Activated CD8-positive, alpha-beta memory T cell treated with anti-CD3 and anti-CD28 coated beads for 1 hour (primary cell): ENCODE measurements at places on chromosomes 7 and 10.

DNA sequence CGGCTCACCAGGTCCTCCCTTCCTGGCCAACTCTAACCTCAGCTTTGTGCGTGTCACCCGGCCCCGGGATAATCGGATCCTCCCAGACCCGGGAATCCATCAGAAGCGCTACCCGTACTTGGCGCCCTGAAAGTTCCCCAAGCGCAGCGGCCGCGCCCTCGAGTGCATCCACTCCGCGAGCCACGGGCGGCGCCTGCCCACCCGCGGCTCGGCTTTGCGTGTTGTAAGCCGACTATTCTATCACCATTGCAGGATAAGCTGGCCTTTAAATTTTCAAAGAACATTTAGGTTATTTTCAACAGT is 35.7 kb upstream of the EBLN1 start:
- DNase-seq, result peak; percentile 18

DNA sequence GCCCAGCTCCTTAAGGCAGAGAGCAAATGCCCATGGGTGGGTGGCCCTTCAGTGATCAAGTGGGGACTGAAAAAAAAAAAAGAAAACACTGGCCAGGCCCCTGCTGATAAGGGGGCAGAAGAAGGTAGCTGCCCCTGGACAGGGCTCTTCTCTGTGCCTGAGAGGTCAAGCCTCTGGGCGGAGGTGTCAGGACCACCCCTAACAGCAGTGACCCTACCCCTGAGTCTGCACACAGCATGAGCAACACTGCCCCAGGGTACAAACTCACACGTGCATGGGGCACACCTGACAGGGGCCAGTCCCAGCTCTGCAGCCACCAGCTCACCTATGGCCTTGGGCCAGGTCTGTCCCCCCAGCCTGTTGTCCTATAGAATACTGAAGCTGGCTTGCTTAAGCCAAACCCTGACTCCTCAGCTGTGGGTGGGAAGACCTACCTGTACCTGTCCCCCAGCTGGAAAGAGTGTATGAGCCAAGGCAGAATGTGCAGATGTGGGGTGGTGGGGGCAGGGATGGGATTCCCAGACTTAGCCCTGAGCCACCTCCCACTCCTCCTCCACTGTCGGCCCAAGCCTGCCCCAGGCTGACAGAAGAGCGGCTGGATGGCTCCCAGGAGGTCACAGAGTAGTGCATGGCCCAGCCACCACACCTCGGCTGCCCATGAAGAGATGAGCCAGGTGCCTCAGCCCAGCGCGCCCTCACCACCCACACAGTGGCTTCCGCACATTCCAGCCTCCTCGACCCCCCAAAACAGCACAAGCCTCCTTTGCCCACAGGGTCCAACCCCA is 23.7 kb downstream of the KCNH2 start:
- DNase-seq, result no peak

DNA sequence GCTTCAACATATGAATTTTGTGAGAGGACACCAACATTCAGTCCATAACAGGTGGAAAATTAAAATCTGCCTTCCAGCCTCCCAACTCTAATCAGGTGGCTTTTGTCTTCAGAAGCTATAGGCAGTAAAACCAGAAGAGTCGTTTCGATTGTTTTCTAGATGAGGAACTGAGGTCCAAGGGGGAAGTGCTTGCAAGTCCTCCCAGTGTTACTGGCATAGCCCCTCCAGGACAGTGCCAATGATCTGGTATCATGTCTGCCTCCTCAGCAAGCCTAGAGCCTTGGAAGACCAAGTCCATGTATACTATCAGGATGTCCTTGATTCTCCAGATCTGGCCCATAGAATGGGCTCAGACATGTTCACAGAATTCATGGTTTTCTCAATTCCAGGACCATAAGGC is 16.9 kb downstream of the CYP26A1 start:
- DNase-seq, result no peak

DNA sequence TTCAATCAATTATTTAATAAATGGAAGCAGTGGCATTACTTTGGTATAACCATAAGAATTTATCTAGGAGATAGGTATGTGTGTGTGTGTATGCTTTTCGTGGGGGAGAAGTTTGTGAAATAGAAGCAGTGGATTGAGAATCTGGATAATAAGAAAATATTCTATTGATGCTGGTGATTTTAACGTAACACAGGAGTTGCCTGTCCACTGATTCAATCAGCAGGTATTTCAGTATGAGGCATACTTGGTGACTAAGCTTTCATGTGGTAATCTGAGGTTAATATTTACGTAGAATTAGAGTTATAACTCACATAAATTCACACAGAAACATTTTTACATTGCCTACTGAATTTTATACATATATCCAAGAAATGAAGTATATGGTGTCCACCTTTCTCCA is 568.0 kb downstream of the ZWINT start:
- DNase-seq, result no peak

- no peak for DNase-seq
Measured at GRCh38 chr7:100720671-100721504, 620 bp downstream of the EPO start.

DNA sequence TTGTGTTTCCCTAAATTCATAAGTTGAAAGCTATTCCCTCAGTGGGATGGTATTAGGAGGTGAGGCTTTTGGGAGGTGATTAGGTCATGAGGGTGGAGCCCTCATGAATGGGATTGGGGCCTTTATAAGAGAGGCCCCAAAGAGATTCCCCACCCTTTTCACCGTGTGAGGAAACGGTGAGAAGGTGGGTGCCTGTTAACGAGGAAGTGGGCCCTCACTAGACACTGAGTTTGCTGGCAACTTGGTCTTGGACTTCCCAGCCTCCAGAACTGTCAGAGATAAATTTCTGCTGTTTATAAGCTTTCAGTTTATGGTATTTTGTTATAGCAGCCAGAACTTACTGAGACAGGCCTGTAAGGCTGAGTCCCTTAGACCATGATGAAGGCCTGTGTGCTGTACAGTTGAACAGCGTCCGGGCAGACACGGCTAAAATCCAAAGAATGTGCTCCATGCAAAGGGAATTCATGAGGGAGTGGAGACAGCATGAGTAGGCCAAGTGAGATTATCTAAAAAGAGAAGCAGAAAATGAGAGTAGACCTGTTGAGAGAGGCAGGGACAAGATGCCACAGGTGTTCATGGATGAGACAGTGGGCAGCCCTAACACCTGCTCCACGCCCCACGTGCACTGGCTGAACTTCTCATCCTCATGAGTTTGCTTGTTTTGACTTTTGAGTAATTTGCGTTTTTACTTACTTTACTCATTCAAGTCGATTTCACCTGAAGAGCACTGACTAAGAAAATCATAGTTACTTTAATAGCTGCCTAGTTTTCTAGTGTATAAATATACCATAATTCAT is 66.9 kb upstream of the SFMBT2 start:
- DNase-seq, result no peak

DNA sequence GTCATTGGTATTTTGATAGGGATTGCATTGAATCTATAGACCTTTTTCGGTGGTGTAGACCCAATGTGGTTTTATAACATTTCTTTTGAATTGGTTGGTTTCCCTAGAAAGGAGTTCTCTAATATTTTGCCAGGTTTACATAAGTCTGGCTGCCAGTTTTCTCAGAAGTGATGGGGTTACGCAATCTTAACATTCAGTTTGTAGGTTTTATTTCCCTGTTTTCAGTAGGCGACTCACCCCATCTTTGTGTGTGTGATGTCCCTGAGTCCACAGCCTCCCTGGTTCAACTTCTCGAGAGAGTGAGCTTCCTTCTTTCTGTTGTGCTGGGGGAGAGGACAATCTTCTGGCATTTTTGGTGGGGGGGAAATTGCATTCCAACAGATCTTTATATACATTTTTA is 9.6 kb upstream of the KIF5B start:
- DNase-seq, result no peak

- DNase-seq, result no peak
Measured at GRCh38 chr7:71598553-71598952, 466.6 kb downstream of the GALNT17 start.

DNA sequence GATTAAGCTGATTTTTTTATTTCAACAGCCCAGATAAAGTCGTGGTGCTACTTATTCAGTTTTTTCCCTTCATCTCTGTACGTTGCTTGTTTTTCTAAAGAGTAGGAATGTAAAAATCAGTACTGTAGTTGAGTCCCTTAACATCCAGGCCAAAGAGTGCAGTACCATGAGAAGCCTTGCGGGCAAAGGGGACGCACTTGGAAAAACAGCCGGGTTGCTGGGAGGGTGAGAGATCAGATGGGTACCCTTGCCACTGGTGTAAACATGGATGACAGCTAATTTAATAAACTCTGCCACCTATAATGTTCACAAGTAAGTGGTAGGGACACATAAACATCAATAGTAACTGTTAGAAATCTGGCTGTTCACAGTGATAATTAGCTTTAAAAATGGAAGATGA is 175.9 kb downstream of the POU6F2 start:
- DNase-seq, result no peak

GRCh38 chr10:126433351-126433750 is 45.1 kb upstream of the ADAM12 start:
- DNase-seq, result no peak

DNA sequence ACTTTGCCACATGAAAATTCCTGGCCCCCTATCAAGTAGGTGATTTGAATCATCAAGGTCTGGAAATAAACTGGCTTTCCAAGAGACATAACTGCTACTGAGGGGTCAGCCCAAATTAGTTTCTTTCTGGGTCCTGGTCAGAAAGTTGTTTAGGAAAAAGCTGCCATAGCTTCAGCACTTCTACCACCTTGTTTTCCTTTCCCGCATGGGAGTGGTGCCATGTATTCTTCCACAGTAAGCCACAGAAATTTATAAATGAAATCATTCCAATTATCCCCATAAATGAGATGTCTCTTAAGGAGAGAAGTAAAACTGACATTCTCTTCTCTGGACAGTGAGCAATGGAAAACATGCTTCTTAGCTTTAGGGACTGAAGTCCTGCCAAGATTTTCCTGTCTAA is 80.8 kb downstream of the PHYHIPL start:
- DNase-seq, result no peak

GRCh38 chr10:83373671-83374070 is 765.6 kb upstream of the GHITM start:
- DNase-seq, result no peak

DNA sequence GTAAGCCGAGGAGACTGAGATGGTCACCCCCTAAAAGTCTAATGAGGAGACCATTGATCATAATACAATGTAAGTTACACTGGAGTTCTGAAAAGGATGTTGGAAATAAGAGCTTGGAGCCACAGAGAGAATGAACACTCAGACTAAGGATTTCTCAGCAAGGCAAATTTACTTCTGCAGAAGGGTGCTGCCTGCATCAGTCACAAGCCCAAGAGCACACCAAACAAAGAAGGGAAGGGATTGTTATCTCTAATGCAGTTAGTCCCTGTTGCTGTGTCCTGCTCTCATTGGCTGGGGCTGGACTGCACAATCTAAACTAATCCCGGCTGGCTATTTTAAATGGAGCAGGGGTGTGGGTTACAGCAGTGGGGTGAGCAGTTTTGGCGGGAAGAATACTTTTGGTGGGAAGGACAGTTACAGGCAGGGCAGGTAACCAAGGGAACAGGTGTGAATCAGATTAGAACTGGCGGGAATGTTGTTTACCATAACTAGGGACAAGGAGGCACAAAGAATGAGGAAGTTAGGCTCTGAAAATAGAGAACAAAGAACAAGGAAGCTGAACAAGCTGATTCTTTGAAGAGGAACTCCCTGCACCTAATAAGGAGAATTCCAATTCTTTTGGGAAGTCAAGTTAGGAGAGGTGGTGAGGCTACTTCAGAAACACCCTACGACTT is 30.3 kb upstream of the TRIM24 start:
- no peak for DNase-seq

GRCh38 chr10:70673929-70674559 is 1.7 kb downstream of the ADAMTS14 start:
- no peak for DNase-seq
